ENCODE measurements at places on chromosomes 7 and 10. TPM values are rescaled to one million over a fixed set of nuclear protein-coding genes. Genes with fewer than 3 reads are reported as not detected.

GRCh38 chr7:155533120-155533826, 13.1 kb downstream of the CNPY1 start:
- H3K27me3 ChIP-seq = peaks cover 62% of the 10 kb centered on the region
- no peaks in the 10 kb centered on the region for H3K36me3 ChIP-seq
- DNase-seq = no peak
- H3K4me1 ChIP-seq = peaks cover 9% of the 10 kb centered on the region

- H3K4me3 ChIP-seq = no peak overlapping the region
- H3K27me3 ChIP-seq = no peaks in the 10 kb centered on the region
- no peaks in the 10 kb centered on the region for H3K4me1 ChIP-seq
- H3K27ac ChIP-seq = no peak overlapping the region
- DNase-seq = no peak
Observed at GRCh38 chr7:125878988-125879387, 949.4 kb upstream of the POT1 start.

- no peaks in the 10 kb centered on the region for H3K36me3 ChIP-seq
- no peaks in the 10 kb centered on the region for H3K4me1 ChIP-seq
- no peak overlapping the region for H3K27ac ChIP-seq
- no peak for DNase-seq
Observed at GRCh38 chr10:106378251-106378650, 786.3 kb downstream of the SORCS1 start.

DNA sequence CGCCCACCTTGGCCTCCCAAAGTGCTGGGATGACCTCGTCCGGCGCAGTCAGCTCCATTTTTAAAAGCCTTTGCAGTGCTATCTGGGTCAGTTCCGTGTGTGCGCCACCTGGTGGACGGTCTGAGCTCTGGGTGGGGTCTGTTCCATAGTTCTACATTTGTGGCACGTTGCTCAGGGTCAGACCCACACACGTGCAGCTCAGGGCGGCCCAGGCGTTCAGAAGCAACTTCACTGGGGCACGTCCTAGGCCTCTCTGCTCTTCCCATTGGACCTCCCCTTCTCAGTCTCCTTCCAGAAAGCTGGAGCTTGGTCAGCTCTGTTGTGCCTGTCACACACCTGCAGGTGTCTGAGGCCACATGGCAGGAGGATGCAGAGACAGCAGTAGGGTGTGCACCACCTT, 137.9 kb downstream of the DNAJB6 start:
- H3K4me3 ChIP-seq = no peak overlapping the region
- H3K36me3 ChIP-seq = peaks cover 58% of the 10 kb centered on the region
- H3K4me1 ChIP-seq = peaks cover 69% of the 10 kb centered on the region
- DNase-seq = peak; percentile 10
- no peak overlapping the region for H3K27ac ChIP-seq

The CAV2 gene
- total RNA-seq = not detected

The ZNF736 gene
- 27.8 TPM for total RNA-seq

The COL26A1 gene
- not detected for total RNA-seq

The CTAGE8 gene
- total RNA-seq = 1.6 TPM

DNA sequence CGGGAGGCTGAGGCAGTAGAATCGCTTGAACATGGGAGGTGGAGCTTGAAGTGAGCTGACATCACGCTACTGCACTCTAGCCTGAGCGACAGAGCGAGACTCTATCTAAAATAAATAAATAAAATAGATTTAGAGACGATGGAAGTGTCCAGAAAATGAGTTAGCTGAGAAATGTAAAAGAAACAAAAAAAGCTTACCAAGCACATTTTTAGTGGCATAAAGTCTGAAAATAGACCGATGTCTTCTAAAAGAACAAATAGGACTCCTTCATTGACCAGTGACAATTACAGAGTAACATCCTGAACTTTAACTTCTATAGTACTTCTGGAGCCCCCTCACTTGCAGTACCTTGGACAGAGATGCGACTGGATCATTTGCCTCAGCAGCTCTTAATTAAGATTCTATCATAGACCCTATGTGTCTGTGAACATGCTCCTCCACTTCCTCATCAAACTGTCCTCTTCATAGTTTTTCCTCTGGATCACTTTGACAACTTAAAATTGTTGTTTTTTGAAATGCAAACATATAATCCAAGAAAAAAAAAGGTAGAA, 25.2 kb upstream of the SRPK2 start:
- no peak overlapping the region for H3K27ac ChIP-seq
- peaks cover 3% of the 10 kb centered on the region for H3K4me1 ChIP-seq
- H3K27me3 ChIP-seq = no peaks in the 10 kb centered on the region
- no peak overlapping the region for H3K4me3 ChIP-seq
- DNase-seq = no peak

The C10orf62 gene
- total RNA-seq = not detected

DNA sequence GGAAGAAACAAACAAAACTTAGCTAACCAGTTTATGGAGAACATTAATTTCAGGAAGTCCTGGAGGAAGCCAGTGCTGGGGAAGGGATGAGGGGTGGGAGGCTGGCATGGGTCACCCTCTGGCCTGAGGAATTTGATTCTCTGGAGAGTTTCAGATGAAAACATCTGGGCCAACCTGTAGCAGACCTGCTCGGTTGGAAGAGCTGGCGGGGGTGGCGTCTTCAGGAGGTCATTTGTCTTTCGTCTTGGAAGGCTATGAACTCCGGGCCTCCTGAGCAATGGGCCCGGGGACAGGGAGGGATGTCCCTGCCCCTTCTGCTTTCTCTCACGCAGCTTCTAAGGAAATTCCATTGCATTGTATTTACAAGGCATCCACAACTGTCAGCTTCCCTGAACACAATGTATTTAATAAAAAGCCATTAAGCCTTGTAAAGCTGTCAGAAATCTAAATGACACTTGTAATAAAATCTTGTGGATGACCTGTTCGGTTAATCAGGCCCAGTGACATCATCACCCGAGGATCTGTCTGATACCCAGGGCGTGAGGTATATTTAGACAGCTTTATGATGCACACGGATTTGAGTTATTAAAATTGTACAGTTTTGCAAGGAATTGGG, 250.5 kb downstream of the RAB11FIP2 start:
- H3K27ac ChIP-seq = no peak overlapping the region
- no peak for DNase-seq
- no peak overlapping the region for H3K4me3 ChIP-seq
- H3K4me1 ChIP-seq = no peaks in the 10 kb centered on the region
- peaks cover 6% of the 10 kb centered on the region for H3K27me3 ChIP-seq

The HOXA9 gene
- total RNA-seq = not detected

GRCh38 chr10:34722404-34722803, 92.7 kb downstream of the PARD3 start:
- no peaks in the 10 kb centered on the region for H3K36me3 ChIP-seq
- no peaks in the 10 kb centered on the region for H3K4me1 ChIP-seq
- DNase-seq = no peak
- H3K27me3 ChIP-seq = peaks cover 4% of the 10 kb centered on the region

- peaks cover 30% of the 10 kb centered on the region for H3K4me1 ChIP-seq
- no peak overlapping the region for H3K27ac ChIP-seq
- H3K27me3 ChIP-seq = no peaks in the 10 kb centered on the region
- H3K4me3 ChIP-seq = no peak overlapping the region
- DNase-seq = no peak
Observed at GRCh38 chr7:2090526-2091520, 141.9 kb downstream of the MAD1L1 start.

All from activated CD4-positive, alpha-beta T cell treated with anti-CD3 and anti-CD28 coated beads, Interleukin-2, amount 10 ng/mL, durations not matched to agents 7 days and 5 days (primary cell).